ENCODE measurements at places on chromosomes 7 and 10.

- DNase-seq, result no peak
Measured at GRCh38 chr10:75286901-75287300, 51.1 kb upstream of the COMTD1 start.

DNA sequence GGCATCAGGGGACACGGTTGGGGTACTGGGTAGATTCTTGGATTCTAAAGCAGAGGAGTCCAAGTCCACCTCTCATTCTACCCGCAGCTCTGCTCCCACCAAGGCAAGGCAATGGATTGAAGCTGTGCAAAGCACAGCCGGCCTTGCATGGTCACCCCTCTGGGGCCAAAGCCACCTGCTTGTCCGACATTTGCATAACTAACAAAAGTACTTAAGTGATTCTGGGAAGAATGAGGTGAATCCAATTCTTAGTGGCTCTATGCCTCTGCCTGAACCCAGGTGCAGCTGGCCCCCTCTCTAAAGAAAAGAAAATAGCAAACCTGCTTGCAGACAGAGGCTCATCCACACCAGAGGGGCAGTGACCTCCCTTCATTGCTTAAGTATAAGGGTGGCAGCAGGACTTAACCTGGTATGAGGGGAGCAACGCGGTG lies 10.7 kb upstream of the COBL start:
- DNase-seq, result no peak

DNA sequence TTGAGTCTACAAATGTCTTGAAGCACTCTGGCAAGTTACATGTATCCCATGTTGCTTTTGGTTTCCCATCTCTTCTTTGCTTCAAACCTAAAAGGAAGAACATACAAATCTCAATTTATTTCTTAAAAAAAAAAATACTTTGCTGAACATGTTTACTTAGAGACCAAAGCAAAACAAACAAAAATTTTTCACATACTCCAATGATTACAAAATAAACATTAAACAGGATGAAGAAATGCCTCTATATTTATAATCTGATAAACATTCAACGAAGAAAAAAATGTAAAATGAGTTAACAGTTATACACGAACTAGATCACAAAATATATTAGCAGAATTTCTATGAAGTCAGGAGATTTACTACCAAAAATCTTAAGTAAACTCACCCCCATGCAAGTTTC lies 31.3 kb downstream of the FAM204A start:
- no peak for DNase-seq

GRCh38 chr7:108310351-108310750 lies 145.9 kb downstream of the NRCAM start:
- DNase-seq, result no peak

GRCh38 chr7:135716677-135717238 lies 11.2 kb downstream of the SLC13A4 start:
- DNase-seq, result no peak

DNA sequence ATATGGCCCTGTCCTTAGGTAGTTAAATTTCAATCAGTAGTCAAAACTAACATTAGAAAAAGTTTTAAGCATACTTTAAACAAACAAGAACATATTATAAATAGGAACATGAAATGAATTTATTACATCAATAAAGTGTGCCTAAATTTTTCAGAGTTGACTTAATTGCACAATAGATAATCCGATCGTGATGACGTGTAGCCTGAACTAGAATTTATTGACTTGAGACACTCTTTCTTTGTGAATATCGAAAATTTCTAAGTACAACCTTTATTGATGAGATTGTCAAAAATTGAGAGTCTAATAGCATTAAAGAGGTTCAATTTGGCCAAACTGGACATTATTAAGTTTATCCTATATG lies 56.0 kb downstream of the CALD1 start:
- DNase-seq, result no peak

DNA sequence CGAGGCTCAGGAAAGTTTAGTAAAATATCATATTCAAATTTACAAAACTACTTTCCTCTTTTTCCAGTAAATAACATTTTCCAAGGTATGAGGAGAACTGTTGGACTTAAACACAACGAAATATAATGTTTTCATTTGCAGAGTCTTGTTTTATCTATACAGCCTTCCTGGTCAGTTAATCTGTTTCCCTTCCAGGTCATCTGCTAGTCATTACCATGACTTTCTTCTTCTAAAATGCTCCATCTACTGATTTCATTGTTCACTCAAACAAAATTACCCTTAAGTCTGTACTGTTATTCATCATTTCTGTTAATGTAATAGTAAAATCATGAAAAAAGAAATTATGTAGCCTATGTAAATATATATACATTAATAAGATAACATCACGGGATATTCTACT lies 69.8 kb downstream of the GNAI1 start:
- no peak for DNase-seq

GRCh38 chr10:114370199-114370598 lies 34.1 kb downstream of the AFAP1L2 start:
- DNase-seq, result no peak

DNA sequence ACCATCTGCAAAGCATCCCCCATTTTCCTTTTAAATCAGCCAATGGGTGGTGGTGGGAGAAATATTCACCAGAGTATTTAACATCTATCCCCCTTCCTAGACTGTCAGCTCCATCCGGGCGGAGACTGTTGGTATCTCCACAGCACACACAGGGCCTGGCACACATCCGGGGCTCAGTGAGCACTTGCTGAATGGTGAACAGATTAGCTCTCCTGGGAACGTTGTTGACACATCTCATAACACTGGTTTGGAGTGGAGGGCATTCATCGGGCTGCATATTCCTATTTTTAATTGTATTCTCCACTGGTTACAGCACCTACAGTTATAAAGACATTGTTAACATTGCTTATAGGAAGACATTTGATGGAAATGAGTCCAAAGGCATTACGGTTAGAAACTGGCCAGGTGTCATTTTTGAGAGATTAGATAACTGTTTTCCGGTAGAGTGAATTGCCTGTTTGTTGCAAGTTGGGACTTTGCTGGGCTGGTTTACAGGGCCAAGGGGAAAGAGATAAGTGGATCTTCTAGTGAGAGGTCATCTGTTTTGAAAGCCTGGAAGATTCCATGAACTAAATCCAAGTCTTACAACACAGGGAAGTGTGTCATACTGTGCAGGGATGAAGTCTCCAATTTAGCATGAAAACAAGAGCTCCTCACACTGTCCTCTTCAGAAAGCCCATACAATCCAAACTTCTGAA lies 101.8 kb downstream of the EGFR start:
- DNase-seq, result no peak

DNA sequence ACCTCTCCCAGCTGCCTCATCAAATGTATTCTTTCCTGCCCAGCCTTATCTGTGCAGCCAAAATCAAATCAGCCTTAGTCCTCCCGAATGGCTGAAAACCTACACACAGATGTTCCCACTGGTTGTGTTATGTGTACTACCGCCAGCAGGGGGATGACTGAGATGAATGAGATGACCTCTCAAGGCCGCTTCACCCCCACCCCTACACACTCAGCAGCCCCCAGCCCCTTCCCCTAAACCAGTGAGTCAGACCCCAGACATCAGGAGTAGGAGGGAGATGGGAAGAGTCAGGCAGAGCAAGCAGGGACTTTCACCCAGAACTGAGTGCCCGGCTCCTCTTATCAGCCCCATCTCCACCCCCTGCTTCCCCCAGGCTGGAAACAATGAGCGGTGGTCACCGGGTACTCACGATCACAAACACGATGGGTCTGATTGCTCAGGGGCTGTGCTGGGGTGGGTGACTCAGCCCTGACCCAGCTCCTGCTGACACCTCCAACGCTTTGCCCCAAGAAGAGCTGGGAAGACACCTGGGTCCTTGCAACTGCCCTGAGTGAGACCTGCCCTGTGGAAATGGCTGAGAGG lies 6.5 kb upstream of the C10orf105 start:
- DNase-seq, result no peak

- DNase-seq, result no peak
Measured at GRCh38 chr7:107999779-108000560, 3.0 kb downstream of the LAMB1 start.

GRCh38 chr7:83162402-83163256 lies at the start of gene PCLO:
TSS of gene PCLO (minus strand) at chr7:83162884. CDS start at chr7:83162592, 292 bp downstream.
- peak; percentile 89 for DNase-seq

DNA sequence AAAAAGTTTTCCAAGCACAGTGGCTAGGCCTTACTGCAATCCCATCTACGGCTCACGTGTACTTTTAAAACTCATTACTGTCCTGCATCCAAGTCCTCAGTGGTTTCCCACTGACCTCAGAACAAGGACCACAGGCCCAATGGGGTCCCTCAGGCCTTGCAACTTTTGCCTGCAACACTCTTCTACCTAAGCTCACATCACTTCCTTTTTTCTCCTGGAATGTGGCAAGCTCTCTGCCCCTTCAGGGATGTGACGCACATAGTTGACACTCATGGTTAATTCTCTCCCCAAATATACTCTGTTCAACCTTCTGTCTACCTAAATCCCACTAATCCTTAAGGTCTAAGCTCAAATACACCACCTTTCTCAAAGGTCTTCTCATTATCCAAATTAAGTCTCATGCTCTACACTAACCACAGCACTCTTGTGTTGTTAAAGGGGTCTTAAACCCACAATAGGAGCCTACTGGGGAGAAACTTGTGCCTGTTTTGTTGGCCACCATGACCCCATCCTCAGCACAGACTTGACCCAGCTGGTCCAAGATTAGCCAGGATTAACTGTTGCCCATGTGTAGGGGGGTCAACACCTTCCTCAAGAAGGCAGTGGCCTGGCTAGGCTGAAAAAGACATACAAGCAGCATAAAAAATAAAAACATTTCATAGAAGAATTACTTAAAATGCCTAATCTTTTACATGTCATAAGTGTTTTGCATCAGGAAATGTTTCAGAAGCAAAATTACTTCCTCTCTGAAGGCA lies 15.2 kb downstream of the HNRNPF start:
- DNase-seq, result no peak

GRCh38 chr10:1654811-1655356 lies 82.4 kb downstream of the ADARB2 start:
- no peak for DNase-seq

DNA sequence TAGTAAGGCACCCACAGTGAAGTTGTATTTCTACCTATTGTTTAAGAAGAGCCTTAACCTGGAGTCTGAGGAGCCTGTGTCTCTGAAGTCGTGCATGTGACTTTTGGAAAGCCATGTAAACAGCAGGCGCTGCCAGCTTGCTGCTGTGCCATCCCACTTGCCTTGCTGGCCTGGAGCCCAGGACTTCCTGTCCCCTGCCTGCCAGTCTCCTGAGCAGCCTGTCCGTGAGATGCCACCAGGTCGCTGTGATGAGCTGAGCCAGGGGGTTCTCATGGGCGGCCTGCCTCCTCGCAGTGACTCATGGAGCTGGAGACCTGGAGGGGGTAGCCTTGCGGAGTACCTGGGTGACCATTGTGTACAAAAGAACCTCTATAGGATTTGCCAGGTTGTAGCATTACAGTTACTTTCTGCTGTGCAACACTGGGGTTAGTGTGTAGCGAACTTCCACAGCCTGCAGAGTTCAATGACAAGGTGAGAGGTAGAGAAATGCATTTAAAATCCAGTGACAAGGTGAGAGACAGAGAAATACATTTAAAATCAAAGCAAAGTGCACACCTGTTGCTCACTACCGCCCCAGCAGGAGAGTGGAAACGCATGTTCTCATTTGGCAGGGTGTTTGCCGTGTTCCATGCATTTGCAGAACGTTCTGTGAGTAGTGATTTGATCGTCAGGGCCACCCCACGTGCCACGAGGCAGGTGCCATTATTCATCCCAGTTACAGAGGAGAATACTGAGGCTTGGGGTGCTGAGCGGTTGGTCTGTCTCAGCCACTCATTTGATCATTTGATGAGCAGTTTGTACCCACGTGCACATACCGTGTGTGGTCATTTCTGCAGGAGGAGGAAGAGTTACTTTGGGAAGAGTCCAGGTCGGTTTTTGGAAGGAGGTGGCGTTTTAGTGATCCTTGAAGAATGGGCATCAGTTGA lies 36.6 kb upstream of the BHLHA15 start:
- no peak for DNase-seq

- no peak for DNase-seq
Measured at GRCh38 chr10:58158806-58159205, 108.9 kb downstream of the IPMK start.

DNA sequence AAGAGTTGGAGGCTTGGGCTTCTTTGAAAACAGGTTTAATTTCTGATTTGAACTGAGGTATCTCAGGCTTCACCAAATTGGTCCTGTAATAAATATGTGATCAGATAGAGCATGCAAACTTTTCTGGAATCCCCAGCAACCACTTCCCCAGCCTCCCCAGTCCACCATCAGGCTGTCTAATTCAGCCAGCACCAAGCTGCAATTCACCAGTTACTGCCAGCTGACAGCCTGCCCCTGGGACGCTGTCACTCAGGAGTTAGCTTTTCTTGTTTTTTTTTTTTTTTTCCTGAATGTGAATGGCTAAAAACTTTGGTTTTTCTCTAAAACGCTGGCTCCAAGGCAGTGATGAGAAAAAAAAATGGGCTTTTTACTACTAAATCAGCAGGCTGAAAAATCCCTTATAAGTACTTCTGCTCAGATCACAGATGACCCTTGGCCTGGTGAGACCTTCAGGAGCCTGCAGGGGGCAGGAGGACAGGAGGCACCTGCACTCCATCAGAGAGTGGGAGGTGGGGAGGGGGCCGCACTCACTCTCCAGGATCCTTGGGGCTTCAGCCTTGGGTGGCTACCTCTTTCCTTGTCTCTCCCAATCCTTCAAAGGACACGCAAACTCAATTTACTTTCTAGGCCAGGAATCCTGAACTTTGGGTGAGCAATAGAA lies 349.4 kb downstream of the GATA3 start:
- no peak for DNase-seq

- no peak for DNase-seq
Measured at GRCh38 chr10:22837351-22837750, 90.5 kb upstream of the ARMC3 start.

DNA sequence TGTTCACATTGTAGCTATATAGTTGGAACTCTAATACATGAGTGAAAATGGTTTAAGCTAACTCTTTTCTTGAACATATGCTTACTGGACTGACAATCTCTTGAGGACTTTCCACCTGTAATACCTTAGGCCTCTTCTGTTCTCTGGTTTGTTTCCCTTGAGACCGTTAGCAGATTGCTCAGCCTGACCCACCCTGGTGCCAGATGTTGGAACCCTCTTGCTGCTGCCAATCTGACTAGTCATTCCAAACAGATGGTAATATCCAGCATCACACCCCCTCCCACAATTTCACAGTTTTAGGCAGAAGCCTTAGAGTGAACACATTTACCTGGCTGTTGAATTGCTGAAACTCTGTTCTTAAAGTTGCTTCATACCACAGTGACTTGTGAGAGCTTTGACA lies 18.7 kb downstream of the CALD1 start:
- DNase-seq, result no peak

DNA sequence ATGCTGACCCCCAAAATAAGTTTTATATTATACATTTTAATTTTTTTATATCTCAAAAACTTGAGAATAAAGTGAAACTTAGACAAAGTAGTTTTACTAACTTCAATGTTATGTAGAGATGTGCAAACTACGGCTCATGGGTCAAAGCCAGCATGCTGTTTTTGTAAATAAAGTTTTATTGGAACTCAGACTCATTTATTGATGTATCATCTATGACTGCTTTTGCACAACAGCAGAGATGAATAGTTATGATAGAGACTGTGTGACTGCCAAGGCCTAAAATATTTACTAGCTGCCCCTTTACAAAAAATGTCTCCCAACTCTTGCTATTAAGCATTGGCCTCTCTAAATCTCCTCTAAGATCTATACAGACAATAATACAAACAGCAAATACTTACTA lies 12.4 kb downstream of the MTPN start:
- DNase-seq, result no peak

Data from NCI-H1436 (cell line).